SJCRH30 (cell line): ENCODE measurements at places on chromosomes 2 and 18.

GRCh38 chr18:12741351-12741750 is 38.5 kb downstream of the PSMG2 start:
- no peak for DNase-seq

DNA sequence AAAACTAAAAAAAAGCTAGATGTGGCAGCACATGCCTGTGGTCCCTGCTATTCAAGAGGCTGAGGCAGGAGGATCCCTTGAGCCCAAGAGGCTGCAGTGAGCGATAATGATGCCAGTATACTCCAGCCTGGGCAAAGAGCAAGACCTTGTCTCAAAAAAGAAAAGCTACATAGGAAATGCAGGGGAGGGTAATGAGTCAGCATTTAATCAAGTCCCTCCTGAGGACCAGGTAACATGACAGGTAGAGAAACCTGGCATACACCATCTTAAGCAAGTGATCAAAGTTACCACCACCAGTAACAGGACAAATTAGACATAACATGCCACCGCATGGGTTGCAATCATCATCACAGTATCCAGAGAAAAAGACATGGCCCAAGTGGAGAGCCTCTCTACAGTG is 25.8 kb downstream of the MYO5B start:
- no peak for DNase-seq

DNA sequence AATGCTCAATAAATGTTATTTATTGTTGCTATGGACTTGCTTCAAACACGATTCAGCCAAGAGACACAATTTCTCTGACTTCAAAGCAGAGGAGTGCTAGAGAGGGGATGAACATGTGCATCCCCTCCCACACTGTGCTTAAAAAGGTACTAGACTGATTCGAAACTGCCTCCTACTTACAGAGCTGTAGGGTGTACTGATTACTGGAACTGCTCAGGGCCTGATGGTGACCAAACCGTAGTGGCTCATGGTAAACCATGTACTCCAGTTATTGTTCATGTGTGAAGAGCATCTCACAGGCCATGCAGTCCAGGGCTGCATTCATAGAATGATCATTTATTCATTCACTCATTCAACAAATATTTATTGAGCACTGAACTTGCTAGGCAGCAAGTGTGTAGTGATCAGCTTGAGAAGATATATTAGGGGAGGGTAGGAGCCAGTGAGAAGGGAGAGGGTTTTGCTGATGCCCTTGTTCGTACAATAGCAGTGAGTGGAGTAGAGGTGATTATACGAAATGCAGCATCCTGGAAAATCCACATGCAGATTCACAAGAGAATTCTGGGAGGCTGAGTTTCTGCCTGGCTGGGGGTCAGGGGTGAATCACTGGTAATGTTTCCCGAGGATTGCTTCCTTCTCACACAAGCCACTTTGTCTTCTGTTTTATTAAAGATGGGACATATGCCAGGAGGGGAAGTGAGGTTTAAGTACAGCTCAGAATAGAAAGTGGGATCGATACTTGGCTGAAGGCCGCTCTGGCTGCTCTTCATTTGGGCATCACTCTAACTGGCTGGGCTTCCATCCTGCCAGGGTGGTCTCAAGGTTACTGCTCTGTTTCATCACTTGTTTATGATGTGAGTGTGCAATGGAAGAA is 245.4 kb downstream of the RAD51AP2 start:
- no peak for DNase-seq

- no peak for DNase-seq
These were observed 6.5 kb downstream of the KCNG2 start for GRCh38 chr18:79804130-79804787.

DNA sequence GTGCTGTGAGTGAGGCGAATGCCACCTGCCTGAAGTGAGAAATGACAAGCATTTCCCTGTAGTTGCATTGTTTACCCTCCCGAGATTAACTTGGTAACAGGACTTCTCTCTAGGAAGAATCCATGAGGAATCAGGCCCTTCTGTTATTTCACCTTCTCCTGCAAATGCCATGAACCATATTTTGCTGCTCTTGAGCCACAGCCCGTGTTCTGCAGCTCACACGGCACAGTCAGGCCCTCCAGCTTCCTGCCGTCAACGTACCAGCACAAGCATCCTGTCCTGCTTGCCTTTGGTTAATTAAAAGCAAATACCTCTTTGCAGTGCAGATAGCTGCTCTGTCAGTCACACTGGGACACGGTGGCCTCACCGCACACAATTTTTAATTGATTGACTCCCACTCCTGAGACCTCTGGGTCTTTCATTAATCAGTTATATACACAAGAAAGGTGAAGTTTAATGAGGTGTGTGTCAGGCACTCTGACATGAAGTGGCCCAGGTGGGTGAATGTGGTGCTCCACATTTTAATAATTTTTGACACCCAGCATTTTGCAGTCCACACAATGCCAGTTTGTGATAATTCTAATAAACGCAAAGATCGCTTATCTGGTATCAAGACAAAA is 95.3 kb upstream of the ASB18 start:
- DNase-seq = no peak

DNA sequence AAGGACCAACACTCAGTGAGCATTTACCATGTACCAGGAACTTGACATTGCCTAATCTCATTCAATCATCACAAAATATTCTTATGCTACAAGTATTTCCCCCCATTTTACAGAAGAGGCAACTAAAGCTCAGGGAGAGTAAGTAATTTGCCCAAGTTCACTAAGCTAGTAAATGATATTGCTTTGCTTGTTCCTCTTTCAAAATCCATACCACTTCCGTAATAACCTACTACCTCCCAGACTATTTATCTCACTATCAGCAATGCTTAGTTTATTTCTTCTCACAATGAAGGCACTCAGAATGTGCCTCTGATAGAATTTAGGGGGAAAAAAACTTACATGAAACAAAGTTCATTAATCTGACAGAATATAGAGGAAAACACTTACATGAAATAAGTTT is 1070.9 kb upstream of the FANCL start:
- no peak for DNase-seq

DNA sequence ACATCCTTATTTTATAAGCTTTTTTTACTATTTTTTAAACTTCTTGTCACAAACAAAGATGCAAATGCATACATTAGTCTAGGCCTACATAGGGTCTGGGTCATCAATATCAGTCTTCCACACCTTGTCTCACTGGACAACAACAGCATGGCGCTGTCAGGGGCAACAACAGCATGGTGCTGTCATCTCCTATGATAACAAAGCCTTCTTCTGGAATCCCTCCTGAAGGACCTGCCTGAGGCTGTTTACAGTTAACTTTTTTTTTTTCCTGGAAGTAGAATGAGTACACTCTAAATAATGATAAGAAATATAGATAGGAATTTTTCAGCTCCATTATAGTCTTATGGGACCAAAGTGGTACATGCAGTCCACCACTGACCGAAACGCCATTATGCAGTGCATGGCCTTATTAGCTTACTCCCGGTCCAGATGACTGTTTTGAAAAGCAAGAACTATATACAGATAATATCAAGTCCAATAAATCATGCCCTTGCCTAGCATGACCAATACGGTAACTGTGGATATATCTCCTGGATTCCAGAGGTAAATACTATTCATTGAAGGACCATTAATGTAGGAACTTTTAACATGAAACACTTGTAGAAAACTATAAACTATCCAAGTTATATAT is 38.4 kb downstream of the TCF4 start:
- DNase-seq = no peak

DNA sequence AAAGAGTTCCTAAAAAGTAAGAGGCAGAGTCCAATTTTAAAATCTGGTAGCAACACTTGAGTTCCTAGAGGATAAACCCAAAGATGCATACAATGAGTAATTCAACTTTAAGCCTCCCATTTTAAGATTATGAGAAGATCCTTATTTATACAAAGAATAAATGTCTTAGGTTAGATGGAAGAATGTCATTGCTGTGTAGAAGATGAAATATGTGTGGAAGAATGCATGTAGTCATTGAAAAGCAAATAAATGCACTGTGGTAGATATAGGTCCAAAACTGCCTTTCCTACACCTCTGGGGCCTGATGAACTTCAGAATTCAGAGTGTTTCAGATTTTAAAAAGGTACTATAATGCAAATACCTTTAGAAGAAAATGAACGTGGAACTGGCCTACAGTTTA is 58.7 kb upstream of the LRP1B start:
- no peak for DNase-seq

DNA sequence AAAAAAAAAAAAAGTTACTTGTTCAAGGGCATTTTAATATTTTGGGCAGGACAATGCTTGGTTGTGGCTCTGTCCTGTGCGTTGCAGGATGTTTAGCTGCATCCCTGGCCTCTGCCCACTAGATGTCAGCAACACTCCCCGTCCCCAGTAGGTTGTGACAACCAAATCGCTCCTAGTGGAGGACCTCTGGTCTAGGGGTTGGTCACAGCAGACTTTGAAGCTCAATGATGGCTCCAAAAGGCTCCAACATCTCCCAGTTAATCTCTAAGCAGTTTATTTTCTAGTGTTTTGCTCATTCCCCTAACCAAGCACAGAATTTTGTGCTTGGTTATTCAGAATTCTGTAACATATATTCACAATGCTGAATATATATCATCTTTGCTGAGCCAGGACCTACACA is 67.0 kb downstream of the CHRNA1 start:
- peak; percentile 71 for DNase-seq

- DNase-seq = no peak
These were observed 16.9 kb upstream of the ZCCHC2 start for GRCh38 chr18:62505669-62506494.

DNA sequence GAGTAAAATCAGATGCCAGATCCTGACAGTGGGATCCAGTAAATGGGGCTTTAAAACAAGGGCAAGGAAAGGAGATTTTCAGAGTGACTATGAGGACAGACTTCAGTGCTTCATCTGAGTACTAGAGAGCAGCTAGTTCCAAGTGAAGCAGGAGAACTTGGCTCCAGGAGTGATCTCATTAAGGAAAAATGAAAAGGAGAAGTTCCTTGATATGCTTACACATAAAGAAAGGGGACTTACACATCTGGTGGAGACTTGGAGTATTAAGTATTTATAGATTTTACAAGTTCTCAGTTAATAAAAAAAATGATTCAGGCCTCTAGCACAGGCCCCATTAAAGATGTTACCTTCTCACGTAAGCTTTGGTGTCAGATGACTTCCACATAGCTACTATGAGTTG is 105.8 kb downstream of the ICOS start:
- DNase-seq = no peak

GRCh38 chr2:39665811-39666490 is at the start of gene TMEM178A:
Gene TMEM178A, plus strand, starts transcription at chr2:39665917. Its CDS starts 58 bp downstream, at chr2:39665975.
- DNase-seq = no peak

GRCh38 chr2:128233790-128234395 is 84.8 kb downstream of the HS6ST1 start:
- no peak for DNase-seq

DNA sequence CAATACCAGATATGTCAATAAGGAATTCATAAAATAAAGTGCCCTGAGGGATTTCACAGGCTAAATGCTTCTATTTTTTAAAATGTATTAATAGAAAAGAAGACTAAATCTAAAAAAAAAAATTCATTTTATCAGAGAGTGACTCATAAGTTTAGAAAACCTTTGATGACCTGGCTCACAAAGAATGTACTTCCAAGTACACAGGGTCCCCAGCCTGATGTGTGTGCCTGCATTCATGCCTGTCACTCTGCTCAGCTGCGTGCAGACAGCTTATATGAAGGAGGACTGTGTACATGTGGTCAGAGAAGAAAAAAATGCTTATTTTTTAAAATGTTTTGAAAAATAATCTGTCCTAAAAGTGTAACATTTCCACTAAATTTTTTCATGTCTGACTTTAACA is 3.0 kb upstream of the CPS1 start:
- DNase-seq = peak; percentile 23

GRCh38 chr2:38933653-38934052 is 44.0 kb downstream of the ARHGEF33 start:
- DNase-seq = no peak

GRCh38 chr2:24337890-24338289 is 22.4 kb downstream of the ITSN2 start:
- no peak for DNase-seq

DNA sequence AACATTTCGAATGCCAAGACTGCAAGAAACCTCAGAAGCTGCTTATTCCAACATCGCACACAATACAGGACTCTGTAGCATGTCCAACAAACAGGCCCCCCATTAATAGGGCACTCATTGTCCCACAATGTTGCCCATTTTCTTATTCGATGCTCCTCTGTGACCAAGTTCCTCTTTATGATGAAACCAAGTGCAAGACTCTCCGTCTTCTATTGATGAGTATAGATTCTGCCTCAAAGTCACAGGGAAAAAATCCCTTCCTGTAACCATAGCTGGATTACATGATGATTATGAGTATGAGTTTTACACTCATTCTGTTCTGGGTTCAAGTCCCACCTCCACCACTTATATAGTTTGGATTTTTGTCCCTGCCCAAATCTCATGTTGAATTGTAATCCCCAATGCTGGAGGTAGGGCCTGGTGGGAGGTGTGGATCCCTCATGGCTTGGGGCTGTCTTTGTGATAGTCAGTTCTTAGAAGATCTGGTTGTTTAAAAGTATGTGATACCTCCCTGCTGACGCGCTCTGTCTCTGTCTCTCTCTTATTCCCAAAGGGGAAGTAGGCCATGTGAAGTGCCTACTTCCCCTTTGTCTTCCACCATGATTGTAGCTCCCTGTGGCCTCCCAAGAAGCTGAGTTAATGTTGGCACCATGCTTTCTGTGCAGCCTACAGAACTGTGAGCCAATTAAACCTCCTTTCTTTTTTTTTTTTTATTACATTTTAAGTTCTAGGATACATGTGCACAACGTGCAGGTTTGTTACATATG is 148.7 kb downstream of the OSR1 start:
- no peak for DNase-seq

DNA sequence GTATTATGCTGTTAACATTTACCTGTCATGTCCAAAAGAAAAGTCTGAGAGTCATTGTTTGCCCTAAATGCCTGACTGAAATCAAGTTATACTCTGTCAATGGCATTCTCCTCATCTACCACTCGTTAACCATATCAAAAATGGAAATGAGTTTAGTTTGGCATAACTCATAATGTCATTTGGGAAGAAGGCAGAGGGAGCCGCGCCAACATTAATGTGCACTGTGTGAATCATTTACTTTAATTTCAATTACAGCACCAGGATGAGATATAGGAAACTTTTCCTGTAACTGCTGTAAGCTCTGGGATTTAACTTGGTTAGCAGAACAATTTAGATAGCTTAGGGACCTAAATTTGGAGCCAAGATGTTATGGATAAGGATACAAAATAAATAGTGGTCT is 871.2 kb upstream of the POU3F3 start:
- no peak for DNase-seq

GRCh38 chr18:24559526-24559925 is 99.1 kb downstream of the HRH4 start:
- DNase-seq = no peak

DNA sequence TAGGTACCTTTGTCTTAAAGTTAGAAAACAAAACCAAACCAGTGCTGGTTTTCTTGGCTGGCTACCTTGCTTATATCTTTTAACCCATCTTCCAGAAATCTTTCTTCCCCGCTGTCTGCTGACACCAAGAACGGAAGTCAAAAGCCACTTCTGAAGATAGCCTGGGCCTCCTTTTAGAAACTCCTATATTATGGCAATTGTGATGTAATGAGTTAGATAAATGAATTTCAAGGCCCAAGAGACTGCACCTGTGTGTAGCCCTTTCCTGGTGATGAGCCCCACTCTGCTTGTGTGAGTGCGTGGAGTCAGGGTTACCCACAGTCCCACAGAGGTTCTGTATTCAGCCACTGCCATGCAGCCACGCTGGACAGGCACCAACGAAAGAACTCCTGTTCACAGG is 60.7 kb downstream of the ARMC9 start:
- DNase-seq = no peak
